ENCODE measurements at places on chromosomes 7 and 10.
A peak's percentile ranks its signal among the peaks of the same experiment; 100 is the strongest.

- no peak for DNase-seq
These were observed 23.1 kb downstream of the TYW1 start for GRCh38 chr7:67019562-67020390.

- no peak for DNase-seq
These were observed 51.7 kb upstream of the IGFBP3 start for GRCh38 chr7:45972629-45973312.

GRCh38 chr7:69749994-69750393 is 151.7 kb downstream of the AUTS2 start:
- DNase-seq: no peak

GRCh38 chr7:127253281-127254162 is 781 bp upstream of the GRM8 start:
- peak; percentile 74 for DNase-seq

GRCh38 chr7:25586513-25586912 is 358.2 kb upstream of the NPVF start:
- no peak for DNase-seq

Data from mesothelial cell of epicardium (in vitro differentiated cells).